ENCODE measurements at places on chromosomes 1 and 21. TPM values are rescaled to one million over a fixed set of nuclear protein-coding genes. Genes with fewer than 3 reads are reported as not detected.
A peak's percentile ranks its signal among the peaks of the same experiment; 100 is the strongest.

Gene UBIAD1
- total RNA-seq = 13.9 TPM

Gene IL19
- not detected for total RNA-seq

Gene PTPRC
- 0.65 TPM for total RNA-seq

Gene SPRR1B
- not detected for total RNA-seq

Gene APOBEC4
- not detected for total RNA-seq

Gene C1orf185
- not detected for total RNA-seq

- H3K4me1 ChIP-seq = peaks cover 44% of the 10 kb centered on the region
- DNase-seq = no peak
- H3K36me3 ChIP-seq = no peaks in the 10 kb centered on the region
- no peak overlapping the region for H3K27ac ChIP-seq
These were observed 70.6 kb downstream of the GADD45A start for GRCh38 chr1:67755619-67756018.

- H3K27me3 ChIP-seq = no peaks in the 10 kb centered on the region
- H3K36me3 ChIP-seq = no peaks in the 10 kb centered on the region
- no peak for DNase-seq
These were observed 57.4 kb downstream of the LGR6 start for GRCh38 chr1:202250982-202251381.

DNA sequence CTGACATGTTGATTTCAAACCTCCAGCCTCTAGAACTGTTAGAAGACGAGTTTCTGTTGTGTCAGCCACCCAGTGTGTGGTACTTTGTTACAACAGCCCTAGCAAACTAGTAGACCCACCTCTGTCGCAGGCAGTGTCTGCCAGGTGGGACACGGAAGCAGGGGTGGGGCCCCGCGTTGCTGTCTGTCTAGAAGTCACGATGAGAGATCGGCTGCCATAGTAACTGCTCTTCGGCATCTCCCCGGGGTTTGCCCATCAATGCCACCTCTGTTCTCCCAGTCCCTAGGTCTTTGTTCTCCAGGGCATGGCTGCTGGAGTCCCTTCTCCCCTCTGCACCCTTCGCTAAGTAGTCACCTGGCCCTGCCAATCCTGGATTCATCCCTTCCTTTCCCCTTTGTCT, 15.2 kb upstream of the CLSTN1 start:
- H3K27ac ChIP-seq = no peak overlapping the region
- no peaks in the 10 kb centered on the region for H3K27me3 ChIP-seq
- H3K4me1 ChIP-seq = no peaks in the 10 kb centered on the region
- H3K4me3 ChIP-seq = no peak overlapping the region
- H3K36me3 ChIP-seq = no peaks in the 10 kb centered on the region
- no peak for DNase-seq

DNA sequence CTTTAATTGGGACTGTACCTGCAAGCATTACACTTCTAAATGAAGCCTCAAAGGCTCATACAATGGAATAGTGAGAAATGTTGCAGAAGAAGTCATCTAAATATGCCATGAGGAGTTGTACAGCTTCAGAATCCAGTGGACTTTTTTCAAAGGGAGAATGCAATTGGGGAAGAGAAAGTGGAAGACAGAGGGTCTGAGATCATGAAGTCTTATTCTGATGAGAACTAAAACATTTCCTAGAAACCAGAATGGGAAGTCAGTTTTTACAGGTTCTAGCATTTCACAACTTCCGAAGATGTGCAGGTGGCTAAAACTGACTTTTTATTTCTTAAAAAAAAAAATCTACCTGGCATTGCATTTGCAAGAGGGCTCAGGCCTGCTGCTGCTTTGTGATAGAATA, 424.4 kb upstream of the RUNX1 start:
- H3K36me3 ChIP-seq = no peaks in the 10 kb centered on the region
- no peak overlapping the region for H3K4me3 ChIP-seq

GRCh38 chr21:29499734-29500343, 201.1 kb downstream of the BACH1 start:
- peak; percentile 41 for DNase-seq
- no peaks in the 10 kb centered on the region for H3K4me1 ChIP-seq

DNA sequence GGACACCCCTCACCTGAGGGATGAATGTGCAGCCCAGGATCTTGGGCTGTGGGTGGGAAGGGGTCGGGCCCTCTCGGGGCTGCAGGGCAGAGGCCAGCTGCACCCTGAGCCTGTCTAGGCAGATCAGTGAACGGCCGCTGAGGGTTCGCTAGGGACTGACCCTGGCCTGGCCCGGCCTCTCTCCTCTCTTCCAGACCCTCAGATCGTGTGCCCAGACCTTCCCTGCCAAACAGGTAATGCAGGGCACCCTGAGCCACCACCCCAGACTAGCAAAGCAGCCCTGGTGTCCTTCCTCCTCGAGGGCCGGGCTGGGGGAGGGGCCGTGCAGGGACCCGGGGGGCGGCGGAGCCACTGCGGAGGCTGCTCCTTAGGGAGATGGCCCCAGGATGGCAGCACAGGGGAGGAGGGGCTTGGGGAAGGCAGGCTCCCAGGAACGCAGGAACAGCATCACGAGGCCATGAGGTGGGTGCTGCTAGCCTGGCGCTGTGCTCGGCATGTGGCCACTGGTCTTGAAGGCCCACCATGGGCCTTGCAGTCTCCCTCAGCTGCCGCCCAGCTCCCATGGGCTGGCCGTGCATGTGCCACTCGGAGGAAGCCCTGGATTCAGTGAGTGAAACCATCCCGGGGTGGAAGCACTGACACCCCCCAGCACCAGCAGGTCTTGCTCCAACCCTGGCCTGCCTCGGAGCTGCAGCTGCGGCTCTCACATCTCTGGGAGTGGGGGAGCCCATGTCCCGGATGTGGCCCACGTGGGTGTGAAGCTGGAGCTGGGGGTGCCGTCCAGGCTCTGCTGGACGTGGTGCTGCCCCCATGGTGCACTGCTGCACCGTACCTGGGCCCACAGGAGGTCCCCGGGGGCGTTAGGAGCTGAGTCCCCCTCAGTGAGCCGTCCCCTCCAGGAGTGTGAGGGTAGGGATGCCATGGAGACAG, 28.7 kb downstream of the COL6A2 start:
- no peaks in the 10 kb centered on the region for H3K27me3 ChIP-seq
- DNase-seq = peak; percentile 36
- H3K27ac ChIP-seq = no peak overlapping the region
- no peaks in the 10 kb centered on the region for H3K4me1 ChIP-seq
- no peaks in the 10 kb centered on the region for H3K36me3 ChIP-seq
- H3K4me3 ChIP-seq = no peak overlapping the region

DNA sequence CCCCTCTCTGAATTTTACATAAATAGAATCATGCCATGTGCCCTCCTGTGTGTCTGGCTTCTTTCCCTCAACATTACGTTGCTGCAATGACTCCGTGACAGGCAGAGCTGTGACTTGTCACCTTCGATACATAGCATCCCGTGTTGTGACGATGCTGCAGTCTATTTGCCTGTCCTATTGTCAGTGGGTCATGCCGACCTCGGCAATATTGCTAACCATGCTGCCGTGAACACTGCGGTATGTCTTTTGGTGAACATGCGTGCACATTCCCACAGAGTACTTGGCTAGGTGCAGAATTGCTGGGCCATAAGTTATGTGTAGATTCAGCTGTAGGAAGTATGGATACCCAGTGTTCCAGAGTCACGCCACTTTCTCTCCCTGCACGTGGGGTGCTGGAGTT, 36.3 kb upstream of the TTC34 start:
- no peak overlapping the region for H3K4me3 ChIP-seq
- H3K4me1 ChIP-seq = no peaks in the 10 kb centered on the region
- no peaks in the 10 kb centered on the region for H3K27me3 ChIP-seq
- DNase-seq = no peak

DNA sequence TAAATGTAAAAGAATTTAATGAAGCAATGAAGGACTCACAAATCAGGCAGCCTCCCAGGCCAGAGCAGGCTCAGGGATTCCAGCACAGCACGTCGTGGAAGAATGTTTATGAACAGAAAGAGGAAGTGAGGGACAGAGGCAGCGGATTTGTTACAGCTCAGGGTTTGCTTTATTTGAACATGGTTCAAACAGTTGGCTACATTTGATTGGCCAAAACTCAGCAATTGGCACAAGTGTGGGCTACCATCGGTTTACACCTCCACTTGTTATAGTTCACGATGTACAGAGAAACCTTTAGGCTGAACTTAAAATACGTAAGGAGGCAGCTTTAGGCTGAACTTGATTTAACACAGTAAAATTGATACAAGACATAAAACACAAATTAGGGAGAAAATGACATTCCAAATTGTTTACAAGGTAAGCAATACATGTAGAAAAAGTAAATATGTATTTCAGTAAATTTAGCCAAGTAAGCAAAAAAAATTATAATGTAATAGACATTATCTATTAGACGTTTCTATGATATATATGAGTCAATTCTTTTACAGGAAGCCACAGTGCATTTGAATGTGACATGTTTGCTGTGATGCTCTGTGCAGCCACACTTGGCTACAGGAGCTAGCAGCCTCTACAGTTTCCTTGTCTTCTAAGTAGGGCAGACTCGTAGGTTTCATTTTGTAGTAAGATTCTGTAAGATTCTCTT, 126.5 kb downstream of the ADSS2 start:
- H3K4me3 ChIP-seq = no peak overlapping the region
- H3K27ac ChIP-seq = peak overlapping the region; percentile 33
- H3K36me3 ChIP-seq = no peaks in the 10 kb centered on the region
- H3K27me3 ChIP-seq = no peaks in the 10 kb centered on the region

Measured in Caco-2 (cell line).